AG04450 (cell line): ENCODE measurements at places on chromosomes 3 and 15.

- no peak for DNase-seq
Measured at GRCh38 chr15:90716317-90716975, 700 bp upstream of the BLM start.

- DNase-seq: no peak
Measured at GRCh38 chr3:58048301-58048700, 40.1 kb downstream of the FLNB start.

DNA sequence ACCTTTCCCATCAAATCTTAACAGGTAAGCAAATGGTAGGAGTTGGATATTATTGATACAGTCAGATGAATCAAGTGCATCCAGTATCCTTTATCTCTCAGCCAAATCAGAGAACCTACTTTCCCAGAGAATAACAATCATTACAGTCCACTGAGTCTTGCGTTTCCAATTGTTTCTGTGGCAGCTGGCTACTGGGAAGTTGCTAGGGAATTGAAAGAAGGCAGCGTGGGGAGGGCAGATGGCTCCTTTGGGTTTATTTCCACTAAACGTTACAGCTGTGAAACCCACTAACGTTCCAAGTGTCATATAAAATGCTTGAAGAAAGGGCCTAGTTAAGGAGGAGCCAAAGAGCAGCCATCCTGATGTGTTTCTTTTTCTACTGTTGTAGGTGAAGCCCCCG, 78.4 kb downstream of the WDR72 start:
- no peak for DNase-seq

- no peak for DNase-seq
Measured at GRCh38 chr15:33913459-33913858, 54.8 kb upstream of the CHRM5 start.

DNA sequence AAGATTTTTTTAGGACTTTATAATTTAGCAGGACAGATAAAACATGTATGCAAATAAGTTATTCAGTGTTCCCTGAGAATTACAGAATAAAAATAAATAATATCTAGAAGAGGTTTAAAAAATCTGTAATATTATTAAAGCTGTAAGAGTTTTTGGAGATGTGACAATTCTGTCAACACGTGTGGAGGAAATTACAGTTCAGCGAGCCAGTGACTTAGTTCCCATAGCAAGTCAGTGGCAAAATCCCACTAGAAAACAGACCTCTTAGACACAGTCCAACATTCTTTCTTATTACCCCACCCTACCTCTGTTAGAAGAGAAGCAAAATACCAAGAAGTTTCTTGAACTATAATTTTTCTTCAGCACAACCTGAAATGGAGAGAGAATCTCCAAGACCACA, 16.2 kb upstream of the DENND6A start:
- DNase-seq: no peak

- DNase-seq: no peak
Measured at GRCh38 chr15:31280046-31280830, 46.4 kb upstream of the KLF13 start.

DNA sequence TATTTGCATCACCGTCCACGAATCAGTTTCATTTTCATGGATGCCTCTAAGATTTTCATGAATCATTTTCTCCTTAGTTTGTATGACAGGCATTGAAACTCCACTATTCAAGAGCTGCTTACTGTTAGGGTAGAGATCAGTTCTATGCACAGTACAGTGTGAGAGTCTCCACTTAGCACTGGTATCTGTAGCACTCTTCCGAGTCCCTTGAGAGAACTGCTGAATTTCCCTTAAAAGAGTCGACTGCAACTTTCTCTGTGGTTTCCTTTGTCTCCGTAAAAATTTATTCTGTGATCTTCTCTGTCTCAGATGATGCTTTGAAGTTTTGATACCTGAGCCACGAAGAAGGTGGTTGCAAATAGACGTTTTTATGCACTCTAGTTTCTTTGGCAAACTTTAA, 14.8 kb downstream of the GTPBP8 start:
- no peak for DNase-seq

- DNase-seq: no peak
Measured at GRCh38 chr3:76754247-76754646, 285.7 kb upstream of the ROBO2 start.

GRCh38 chr3:192367616-192368015, 359.7 kb downstream of the FGF12 start:
- DNase-seq: no peak

- no peak for DNase-seq
Measured at GRCh38 chr3:25433106-25433505, 5.0 kb downstream of the RARB start.

DNA sequence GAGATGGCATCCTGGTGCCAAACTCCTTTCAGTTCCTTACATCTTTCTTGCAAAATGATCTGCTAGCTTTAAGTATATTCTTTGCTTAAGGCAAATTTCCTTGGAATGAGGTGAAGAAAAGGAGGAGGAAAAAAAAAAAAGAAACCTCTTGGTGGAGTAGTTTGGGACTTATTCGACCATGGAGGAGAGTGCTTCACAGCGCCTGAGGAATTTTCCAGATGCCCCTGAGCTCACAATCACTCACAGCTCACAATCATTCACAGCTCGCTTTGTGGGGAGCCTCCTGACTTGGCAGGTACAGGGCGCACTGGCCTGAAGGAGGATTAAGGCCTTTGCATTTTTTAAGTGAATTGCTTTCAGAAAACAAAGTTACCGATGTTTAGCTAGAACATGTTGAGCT, 53.9 kb downstream of the BOC start:
- no peak for DNase-seq

DNA sequence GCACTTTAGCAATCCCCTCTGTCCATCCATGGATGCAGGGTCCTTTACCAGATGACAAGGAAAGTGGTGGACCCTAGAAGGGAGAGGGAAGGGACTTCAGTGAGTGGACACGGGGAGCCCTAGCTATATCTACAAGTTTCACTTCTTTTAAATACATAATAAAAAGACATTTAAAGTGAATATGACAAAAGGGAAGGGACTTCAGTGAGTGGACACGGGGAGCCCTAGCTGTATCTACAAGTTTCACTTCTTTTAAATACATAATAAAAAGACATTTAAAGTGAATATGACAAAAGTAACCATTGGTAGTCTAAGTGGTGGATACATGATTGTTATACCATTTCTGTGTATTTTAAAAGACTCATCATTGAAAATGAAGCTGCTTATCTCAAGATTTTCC, 81.9 kb upstream of the HES1 start:
- no peak for DNase-seq

- no peak for DNase-seq
Measured at GRCh38 chr15:70186152-70186551, 88.4 kb upstream of the TLE3 start.
